ENCODE measurements at places on chromosomes 4 and X. TPM values are rescaled to one million over a fixed set of nuclear protein-coding genes. Genes with fewer than 3 reads are reported as not detected.

Gene IL1RAPL1
- total RNA-seq, result 10.7 TPM

Gene CWH43
- not detected for total RNA-seq

Gene ABCE1
- 99.2 TPM for total RNA-seq

DNA sequence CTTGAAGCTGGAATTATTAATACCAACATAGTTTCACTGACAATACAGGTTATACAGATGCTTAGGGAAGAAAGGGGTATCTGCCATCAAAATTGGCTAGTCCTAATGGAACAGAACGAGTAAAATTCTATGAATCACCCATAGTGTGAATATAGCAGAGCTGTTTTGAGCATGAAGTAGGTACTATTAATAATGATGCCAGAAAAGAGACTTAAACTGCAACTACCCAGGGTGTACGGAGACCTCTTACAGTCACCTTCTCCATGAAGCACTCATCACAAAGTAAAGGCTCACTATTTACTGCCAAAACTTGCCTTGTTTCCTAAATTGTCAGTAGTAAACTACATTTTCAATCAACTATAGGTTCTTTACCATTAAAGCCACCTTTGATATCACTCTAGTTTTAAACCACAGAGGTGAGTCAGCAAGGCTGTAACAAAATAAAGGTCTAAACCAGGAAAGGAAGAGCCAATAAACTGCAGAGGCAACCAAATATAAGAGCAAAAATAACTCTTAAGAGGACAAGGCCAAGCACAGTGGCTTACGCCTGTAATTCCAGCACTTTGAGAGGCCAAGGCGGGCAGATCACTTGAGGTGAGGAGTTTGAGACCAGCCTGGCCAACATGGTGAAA lies 114.4 kb downstream of the FRYL start:
- no peak for DNase-seq

DNA sequence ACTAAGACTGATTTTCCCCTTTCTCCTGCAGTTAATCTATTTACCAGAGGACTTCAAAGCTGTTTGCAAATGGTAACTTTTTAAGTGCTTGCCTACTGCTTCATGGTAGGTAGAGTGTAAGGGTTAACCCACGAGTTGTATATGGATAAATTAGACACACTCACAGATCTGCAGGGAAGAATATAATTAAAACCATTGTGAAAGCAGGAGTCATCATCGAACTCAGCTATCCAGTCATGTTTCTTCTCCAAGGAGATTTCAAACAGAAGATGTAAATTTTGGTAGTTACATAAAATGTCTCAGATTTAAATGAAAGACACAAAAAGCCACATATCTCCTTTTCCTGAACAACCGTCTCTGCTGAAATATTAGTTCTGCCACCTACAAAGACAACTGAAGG lies 549 bp upstream of the XG start:
- no peak for DNase-seq

DNA sequence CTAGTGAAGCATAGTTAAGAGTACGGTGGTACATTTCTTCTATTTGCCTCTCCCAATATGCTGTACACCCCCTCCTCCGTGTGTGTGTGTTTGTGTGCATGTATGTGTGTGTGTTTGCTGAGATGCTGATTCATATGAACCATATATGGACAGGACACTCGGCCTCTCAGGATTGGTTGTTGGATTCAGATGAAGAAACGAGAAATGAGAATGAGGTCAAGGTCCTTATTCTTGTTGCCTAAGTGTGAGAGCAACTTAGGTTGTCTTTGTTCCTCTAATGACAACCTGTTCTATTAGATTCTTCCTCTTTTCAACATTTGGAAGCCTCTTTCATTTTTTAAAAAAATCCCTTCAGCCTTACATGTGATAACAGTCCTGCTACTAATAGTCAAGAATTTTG lies 1387.6 kb downstream of the STIM2 start:
- no peak for DNase-seq

GRCh38 chrX:13515211-13515930 lies 54.0 kb upstream of the EGFL6 start:
- no peak for DNase-seq

DNA sequence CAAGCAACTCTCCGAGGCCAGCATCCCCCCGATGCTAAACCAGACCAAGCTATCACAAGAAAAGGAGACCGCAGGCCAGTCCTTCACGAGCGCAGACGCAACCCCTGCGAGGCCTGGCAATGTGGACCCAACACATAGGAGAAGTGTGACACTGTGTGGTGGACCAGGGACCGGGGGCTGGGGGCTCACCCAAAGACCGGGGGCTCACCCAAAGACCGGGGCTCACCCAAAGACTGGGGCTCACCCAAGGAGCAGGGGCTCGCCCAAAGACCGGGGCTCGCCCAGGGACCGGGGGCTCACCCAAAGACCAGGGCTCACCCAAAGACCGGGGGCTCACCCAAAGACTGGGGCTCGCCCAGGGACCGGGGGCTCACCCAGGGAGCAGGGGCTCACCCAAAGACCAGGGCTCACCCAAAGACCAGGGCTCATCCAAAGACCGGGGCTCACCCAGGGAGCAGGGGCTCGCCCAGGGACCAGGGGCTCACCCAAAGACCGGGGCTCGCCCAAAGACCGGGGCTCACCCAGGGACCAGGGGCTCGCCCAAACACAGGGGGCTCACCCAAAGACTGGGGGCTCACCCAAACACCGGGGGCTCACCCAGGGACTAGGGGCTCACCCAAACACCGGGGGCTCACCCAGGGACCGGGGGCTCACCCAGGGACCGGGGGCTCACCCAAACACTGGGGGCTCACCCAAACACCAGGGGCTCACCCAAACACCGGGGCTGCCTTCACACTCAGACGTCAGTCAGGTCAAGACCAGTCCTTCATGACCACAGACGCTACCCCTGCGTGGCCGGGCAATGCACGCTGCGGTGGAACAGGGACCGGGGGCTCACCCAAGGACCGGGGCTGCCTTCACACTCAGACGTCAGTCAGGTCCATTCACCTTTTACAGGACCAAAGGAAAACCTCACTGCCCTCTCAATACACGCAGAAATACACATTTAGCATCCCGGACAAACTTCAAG lies 32.9 kb downstream of the PPP2R3B start:
- no peak for DNase-seq

DNA sequence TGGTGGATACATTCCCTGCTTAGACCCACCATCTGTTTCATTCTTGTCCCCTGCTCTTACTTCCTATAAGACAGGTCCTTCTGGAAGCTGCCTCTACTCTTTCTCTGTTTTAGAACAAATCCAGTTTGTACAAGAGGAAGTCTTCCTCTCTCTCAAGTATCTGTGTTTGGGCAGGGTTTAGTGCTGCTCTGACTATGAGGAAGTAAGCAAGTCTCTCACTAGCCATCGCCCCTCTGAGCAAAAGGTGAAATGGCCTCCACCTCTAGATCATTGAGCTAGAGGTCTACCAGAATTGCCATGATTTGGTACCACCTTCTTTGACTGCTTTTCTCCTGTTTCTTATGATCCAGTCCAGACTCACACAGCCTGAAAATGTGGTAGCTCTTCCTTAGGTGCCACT lies 8.4 kb downstream of the BTK start:
- DNase-seq, result no peak

All from neural progenitor cell (in vitro differentiated cells).